Right renal pelvis (tissue), 4 donors: ENCODE measurements at places on chromosomes 5 and 9.

GRCh38 chr9:72046630-72047456, 13.6 kb downstream of the C9orf57 start:
- DNase-seq = no peak

- no peak for DNase-seq
Observed at GRCh38 chr9:91181541-91181940, 180.2 kb downstream of the AUH start.

DNA sequence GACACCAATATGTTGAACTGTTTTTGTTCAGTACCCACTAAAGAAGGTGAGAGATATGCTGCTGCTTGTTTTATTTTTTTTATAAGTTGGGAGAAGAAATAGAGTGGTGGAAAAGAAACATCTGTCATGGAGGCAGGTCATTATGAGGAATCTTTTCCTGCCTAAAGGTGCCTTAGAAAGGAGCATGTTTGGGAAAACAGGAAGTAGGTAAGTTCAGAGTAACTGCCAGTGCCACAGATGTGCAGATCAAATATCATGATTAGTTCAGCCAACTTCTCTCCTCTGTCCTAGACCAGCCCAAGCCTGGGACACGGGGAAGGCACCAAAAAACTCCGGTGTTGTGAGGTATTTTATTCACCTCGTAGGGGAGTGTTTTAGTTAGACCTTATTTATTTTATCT, 144.2 kb downstream of the MAN2A1 start:
- no peak for DNase-seq

GRCh38 chr9:107883496-107884124, 394.0 kb upstream of the KLF4 start:
- no peak for DNase-seq

- DNase-seq = no peak
Observed at GRCh38 chr9:127835991-127836516, 18.4 kb downstream of the ENG start.

- no peak for DNase-seq
Observed at GRCh38 chr9:98031935-98032334, 24.6 kb upstream of the NANS start.

GRCh38 chr5:14908172-14908571, 36.6 kb upstream of the ANKH start:
- DNase-seq = no peak

DNA sequence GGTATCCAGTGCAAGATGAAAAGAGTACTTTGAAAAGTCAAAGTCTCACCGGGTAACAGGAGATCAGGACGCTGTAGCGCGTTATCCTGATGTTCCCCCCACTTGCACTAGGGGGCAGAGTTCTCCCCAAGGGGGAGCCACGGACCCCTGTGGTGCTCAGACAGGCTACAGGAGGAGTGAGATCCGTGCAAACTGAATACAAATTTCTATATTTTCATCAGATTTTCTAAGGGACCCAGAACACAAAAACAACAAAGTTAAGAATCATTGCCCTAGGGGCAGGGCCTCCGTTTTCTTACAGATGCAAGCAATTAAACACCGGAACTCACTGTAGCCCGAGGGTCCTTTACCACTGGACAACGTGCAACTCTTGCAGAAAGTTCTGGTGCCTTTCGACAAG, 2.0 kb downstream of the MYO10 start:
- DNase-seq = no peak

- no peak for DNase-seq
Observed at GRCh38 chr5:150441813-150442698, 7.5 kb downstream of the RPS14 start.

- no peak for DNase-seq
Observed at GRCh38 chr9:91533382-91533781, 109.8 kb upstream of the NFIL3 start.

DNA sequence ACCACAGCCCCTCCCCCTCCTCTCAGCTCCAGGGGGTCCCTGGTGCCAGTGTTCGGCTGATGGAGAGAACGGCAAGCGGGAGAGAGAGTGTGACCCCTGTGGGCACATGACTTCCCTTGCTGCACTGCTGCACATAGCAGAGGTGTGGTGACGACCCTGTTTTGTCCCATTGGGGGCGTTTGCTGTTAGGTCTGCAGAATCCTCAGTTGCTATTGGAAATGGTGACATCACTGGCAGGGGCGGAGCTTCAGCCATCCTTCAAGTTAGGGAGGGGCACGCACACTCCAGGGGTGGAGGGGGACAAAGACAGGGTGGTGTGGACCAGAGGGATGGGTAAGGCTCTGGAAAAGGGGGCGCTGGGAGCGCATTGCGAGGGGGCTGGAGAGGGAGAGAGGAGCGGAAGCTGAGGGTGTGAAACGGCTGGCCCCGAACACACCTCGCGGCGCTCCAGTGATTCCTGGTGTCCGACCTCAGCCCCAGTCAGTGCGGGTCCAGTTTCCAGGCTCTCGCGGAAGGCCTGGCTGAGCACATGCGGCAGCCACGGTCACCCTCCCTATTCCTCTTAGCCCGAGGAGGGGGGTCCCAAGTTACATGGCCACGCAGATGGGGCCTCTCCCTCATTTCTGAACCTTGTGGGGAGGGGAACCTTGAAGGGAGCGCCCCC, 764 bp upstream of the GRIN1 start:
- no peak for DNase-seq

DNA sequence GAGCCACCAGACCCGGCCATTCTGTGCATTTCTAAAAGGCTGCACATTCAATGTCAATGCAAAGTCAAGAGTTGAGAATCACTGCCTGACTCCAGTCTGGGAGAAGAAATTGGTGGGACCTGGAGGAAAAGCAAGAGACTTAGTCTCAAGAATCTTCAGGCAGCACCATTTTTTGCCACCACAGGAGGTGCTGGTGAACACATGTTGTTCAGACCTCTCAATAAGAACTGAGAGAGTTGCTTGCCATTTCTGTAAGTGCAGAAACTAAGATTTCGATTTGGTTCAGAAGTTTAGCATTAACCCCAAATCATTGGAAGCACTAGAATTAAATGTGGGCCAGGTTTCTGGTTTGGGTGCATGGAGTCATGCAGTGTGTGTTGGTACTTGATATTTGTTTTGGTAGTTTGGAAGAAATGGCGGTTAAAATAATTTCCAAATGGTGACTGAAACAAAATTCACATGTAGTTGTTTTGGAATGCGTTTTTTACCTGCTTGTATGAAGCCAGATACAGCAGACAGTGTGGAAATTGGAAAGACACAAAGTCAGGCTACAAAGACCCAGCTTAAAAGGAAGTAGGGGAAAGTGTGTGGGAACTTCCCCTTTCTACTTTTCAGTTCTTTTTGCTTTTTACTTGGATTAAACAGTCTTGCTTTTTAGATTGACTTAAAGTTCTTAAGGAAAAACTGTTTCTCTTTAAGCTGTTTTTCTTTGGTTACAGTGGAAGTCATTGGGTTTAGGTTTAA, 20.4 kb downstream of the PDE8B start:
- DNase-seq = no peak

GRCh38 chr9:11016081-11016480, 403.3 kb upstream of the PTPRD start:
- no peak for DNase-seq

- no peak for DNase-seq
Observed at GRCh38 chr9:86285261-86285660, 2.9 kb upstream of the ISCA1 start.

DNA sequence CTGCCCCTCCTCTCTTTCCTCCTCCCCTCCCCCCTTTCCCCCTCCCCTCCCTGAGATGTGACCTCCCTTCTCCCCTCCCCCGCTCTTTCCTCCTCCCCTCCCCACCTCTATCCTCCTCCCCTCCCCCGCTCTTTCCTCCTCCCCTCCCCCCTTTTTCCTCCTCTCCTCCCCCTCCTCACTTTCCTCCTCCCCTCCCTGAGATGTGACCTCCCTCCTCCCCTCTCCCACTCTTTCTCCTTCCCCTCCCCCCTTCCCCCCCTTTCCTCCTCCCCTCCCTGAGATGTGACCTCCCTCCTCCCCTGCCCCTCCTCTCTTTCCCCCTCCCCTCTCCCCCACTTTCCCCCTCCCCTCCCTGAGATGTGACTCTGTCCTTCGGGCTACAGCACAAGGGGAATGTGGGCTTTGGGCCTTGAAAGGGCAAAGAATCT, 169.8 kb downstream of the COL23A1 start:
- DNase-seq = no peak

DNA sequence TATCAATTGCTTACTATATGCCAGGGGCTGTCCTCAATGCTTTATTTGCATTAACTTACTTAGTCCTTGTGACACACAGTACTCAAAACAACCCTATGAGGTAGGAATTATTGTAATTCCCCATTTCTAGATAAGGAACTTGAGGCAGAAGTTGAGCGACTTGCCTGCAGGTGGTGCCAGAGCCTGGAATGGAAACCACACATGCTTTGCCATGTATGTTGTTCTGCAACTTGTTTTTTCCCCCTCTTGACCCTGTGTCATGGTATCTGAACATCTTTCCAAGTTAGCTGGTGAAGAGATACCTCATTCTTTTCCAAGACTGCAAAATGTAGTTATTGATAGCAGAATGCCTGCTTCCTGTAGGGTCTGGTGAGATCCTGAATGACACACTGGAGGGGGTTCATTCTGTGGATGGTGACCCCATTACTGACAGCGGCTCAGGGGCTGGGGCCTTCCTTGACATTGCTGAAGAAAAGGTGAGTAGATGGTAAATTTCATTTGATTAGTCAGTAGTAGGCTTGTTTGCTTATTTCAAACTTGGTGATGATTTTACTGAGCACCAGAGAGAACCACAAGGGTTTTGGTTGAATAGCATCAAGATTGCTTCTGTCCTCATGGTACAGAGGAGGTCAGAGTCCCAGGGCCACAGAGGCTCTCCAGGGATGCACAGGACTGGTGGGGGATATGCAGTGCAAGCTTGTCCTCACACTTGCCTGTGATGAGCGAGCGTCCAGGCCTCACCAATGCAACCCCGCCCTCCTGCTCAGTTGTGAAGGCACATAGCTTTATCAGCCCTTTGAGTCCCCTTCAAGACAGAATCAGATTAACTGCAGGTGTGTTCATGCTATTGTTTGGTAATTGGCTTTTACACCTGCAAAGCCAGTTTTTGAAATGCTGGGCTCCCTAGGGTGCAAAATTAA, 57.0 kb downstream of the COL15A1 start:
- DNase-seq = no peak

DNA sequence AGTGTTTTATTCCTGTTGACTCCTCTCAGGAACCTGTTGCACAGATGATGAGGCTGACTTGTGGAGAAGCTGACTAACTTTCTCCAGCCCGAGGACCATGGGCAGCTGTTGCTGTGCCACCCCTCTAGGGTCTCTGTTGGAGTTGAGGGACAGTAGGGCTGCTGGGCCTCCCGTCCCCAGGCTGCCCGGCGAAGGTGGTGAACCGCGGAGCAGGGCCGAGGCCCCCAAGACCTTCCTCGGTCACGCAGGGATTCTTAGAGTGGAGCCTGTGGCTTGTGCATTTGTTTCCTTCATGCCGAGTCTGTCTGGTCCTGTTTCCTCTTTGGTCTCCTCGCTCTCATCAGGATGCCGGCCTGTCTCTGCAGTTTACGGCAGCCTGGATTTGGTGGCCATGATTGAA, 40.2 kb downstream of the CACNA1B start:
- DNase-seq = no peak

- DNase-seq = no peak
Observed at GRCh38 chr5:41787265-41787664, 83.0 kb downstream of the OXCT1 start.

DNA sequence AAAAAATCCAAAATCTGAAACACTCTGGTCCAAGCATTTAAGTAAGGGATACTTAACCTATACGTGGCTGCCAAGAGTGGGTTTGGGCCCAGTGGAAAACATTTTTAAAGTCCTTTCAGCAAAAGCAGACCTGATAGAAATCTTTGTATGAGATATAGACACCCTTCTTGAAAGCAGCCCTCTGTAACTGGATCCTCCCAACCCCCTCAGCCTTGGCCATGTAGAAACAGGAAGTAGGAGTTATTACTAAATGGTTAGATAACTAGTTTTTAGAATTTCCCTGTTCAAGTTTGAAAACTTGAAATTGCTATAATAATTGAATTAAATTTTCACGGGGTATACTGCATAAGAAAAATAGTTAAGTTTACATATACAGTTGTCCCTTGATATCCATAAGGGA, 111.3 kb upstream of the PCA3 start:
- DNase-seq = no peak

GRCh38 chr5:21910731-21911130, 942.4 kb downstream of the CDH12 start:
- no peak for DNase-seq

- DNase-seq = no peak
Observed at GRCh38 chr9:16276866-16277265, 593.6 kb downstream of the BNC2 start.

- DNase-seq = no peak
Observed at GRCh38 chr5:8981496-8981895, 564.4 kb downstream of the SEMA5A start.

- DNase-seq = no peak
Observed at GRCh38 chr9:131704141-131704983, 35.5 kb downstream of the RAPGEF1 start.

DNA sequence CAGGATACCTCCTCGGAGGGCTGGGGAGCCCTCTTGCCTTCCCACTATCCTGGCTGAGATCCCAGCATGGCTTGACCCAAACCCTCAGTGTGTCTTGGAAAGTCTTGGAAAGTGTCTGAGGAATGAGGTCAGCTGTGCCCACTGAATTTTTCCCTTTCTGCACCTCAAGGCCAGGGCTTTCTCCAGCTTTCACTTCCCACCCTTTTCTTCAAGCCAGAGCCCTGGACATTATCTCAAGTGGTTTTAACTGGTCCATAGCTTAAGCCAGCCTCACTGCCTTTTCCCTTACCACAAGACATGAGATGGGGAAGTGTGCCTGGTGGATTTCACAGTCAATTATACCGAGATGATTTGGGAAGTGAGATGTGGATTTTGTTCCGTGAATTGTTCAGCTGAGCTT, 35.7 kb upstream of the LHX2 start:
- DNase-seq = no peak
